ENCODE measurements at places on chromosomes 2 and 18.

GRCh38 chr18:79400091-79400590 lies 4.4 kb downstream of the NFATC1 start:
- no peak for DNase-seq

- DNase-seq = peak; percentile 73
These were observed 821 bp upstream of the EPHA4 start for GRCh38 chr2:221572821-221573429.

- no peak for DNase-seq
These were observed 228.9 kb downstream of the RBM43 start for GRCh38 chr2:151032741-151033191.

GRCh38 chr2:107721586-107721985 lies 105.1 kb upstream of the RGPD4 start:
- DNase-seq = no peak

DNA sequence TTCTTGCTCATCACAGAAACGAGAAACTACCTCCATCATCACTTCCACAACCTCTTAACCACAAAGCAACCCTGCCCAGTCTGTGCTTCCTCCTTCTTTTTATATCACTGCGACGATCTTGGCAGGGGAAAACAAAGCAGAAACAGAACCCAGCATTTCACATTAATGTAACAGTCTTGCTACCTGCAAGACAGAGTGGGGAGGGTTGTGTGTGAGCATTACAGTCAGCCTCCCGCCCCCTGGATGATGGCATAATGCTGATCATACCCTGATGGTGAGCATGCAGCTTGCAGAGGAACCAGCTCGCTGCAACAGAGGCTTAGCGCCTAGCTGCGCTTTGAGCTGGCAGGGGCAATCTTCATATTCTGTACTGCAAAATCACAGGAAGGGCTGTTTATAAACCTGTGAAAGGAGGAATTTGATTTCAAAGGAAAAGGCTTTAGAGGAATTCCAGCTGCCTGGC lies 376.1 kb downstream of the IRS1 start:
- DNase-seq = peak; percentile 11

- no peak for DNase-seq
These were observed 19.7 kb upstream of the EMILIN2 start for GRCh38 chr18:2827061-2827460.

- DNase-seq = no peak
These were observed 71.7 kb upstream of the TPO start for GRCh38 chr2:1341404-1342120.

DNA sequence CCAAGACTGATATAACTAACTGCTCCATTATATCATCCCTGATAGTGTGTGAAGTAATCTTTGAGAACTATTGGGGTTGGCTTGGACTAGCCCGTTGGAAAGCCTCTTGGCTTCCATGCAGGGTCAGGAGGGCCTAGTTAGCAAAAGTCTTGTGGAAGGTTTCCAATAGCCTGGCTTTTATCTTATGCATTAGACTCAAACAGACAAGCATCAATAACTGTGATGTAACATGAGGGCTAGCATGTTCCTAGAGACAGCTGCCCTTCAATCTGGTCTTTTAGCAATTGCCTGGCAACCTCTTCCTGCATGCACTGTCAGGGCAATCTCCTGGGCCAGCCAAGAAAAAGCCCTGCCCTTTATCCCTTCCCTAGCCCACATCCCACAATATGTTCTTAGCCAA lies 18.2 kb downstream of the SLC8A1 start:
- no peak for DNase-seq

Data from stimulated activated effector memory CD8-positive, alpha-beta T cell treated with anti-CD3 and anti-CD28 coated beads, Interleukin-12 subunit alpha, Interleukin-12 subunit beta, amount 100 ng/mL, for 72 hours (primary cell).